ENCODE measurements at places on chromosomes 1 and 21.

GRCh38 chr1:15286452-15286851, 39.4 kb downstream of the FHAD1 start:
- DNase-seq = no peak

GRCh38 chr1:182602935-182603645, 1.1 kb downstream of the RGS16 start:
- no peak for DNase-seq

DNA sequence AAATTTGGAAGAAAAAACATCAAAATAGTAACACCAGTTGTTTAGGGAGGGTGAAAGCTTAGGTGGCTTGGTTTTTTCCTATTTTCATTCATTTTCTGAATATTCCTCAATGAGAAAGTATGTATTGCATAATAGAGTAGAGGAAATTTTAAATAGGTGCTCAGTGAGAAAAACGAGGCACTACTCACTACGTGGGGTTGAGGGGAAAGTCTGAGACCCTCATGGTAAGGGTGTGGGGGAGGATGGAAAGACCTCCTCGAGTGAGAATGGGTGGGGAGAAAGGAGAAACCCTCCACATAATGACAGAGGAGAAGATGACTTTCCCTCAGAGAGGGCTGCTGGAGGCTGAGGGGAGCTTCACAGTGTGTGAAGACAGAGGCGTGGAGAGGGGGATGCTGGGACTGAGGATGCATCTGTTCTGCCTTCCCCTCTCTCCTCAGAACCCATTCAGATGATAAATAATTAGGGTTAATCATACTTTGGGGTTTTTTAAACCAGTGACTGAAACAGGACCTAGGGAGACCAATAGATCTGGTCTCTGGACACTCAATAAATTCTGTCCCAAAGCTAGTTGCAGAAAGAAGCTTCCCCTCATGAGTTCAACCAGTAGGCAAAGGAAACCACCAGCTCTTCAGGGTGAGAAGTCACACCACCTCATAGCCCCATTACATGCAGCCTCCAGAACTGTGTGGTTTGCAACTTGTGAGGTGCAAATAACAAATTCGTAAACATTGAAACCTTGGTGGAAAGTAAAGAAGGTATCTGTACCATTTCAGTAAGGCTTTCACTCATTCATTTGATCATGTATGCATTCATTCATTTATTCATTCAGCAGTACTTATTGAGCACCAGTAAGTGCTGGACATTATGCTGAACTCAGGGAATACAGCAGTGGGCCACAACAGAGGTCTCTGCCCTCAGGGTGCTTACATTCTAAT, 17.1 kb downstream of the SLAMF7 start:
- DNase-seq = no peak

GRCh38 chr1:236016782-236017400, 48.0 kb downstream of the NID1 start:
- peak; percentile 45 for DNase-seq

- DNase-seq = no peak
These were observed 1.4 kb downstream of the ATP5PO start for GRCh38 chr21:33914188-33914587.

DNA sequence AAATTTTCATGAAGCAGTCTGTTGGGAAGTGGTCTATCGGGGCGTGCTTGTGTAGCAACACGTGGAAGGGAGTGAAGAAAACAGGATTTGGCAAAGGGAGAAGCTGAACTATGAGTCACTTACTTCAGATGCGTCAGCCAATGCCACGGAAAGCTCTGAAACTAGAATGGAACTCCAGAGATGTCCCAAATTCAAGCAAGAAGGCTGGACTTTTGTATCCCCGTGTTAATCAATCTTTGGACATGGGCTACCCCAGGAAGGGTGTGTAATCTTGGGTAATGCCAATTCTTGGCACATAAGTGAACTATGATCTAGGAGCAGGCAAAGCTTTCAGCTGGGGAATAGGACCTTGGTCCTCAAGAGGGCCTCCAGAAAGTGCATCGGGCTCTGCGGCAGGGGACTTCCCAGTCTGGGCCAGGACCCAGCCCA, 102.6 kb downstream of the ADSS2 start:
- DNase-seq = no peak

DNA sequence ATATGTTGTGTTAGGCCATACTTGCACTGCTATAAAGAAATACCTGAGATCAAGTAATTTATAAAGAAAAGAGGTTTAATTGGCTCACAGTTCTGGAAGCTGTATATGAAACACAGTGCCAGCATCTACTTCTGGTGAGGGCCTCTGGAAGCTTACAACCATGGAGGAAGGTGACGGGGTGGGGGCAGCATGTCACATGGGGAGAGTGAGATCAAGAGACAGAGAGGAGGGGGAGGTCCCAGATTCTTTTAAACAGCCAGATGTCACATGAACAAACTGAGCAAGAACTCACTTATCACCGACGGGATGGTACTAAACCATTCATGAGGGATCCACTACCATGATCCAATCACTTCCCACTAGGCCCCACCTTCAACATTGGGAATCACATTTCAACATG, 42.6 kb downstream of the TESK2 start:
- no peak for DNase-seq

DNA sequence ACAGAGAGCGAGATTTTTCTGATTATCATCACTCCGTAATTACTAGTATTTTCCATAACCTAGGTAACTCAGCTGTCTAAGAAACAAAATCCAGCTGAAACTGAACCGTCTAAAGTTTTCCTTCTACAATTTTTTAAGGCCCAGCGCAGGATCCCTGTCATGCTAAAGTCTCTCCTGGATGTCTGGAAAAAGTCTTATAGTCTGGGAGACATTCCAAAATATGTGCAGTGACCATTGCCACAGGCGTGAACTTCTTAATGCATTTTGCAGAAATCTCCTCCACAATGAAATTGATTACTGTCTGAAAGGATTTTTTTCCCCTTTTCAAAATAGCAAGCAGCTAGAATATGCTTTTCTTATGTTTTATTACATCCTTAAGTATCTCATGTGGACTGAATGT, 209.3 kb upstream of the C1orf105 start:
- DNase-seq = no peak

GRCh38 chr1:21762022-21762404, 20.9 kb downstream of the USP48 start:
- DNase-seq = no peak

- peak; percentile 10 for DNase-seq
These were observed 15.6 kb downstream of the RD3 start for GRCh38 chr1:211476200-211476849.

DNA sequence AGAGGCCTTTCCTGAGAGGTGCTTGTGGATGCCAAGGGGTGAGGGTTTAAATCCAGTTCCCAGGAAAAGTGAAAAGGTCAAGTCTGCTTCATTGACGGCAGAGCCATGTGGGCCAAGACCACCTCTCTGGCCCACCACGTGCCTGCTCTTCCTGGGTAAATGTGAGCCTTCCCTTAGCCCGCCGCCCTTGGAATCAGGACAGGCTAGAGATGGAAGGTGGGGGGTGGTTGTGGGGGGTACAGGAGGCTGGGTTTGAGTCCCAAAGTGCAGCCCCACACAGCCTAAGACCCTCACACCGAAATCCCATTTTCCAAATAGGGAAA, 104.4 kb downstream of the EPHB2 start:
- DNase-seq = no peak

DNA sequence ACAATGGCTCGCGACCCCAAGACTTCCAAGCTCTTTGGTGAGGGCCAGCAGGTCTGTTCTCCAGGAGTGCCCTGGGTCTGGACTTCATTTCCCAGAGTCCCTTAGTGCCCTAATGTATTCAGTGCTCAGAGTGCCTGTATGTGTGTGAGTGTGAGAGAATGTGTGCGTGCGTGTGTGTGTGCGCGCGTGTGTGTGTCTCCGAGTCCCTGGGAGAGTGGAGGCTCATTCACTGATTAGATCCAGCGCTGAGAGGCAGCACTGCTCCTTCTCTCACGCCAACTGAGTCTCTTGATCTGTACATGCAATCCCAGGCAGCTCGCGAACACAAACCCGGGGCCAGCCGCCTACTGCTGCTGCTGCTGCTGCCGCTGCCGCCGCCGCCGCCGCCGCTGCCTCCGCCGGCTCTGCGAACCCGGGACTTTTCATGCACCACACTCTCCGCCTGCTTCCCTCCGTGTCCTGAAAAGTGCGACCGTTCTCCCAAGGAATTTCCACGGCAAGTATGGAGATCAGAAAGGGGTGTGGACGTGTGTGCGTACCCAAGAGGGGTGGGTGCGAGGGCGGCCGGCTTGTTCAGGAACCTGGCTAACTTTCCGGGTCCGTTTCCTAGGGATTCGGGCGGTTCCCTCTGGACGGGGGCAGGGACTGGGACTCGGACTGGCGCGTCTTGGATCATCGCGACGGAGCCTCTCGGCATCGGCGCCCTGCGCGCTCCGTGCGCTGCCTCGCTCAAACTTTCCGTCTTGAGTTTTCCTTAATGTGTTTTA, at the start of gene RNF220:
RNF220 (plus strand) TSS at position 225 of the 767 bp plus-strand sequence.
- DNase-seq = peak; percentile 12

GRCh38 chr1:235809688-235810397, 56.9 kb downstream of the LYST start:
- no peak for DNase-seq

- no peak for DNase-seq
These were observed 27.1 kb downstream of the CAMK1G start for GRCh38 chr1:209610631-209610905.

GRCh38 chr1:14098294-14098913, 398.4 kb downstream of the PRDM2 start:
- no peak for DNase-seq

DNA sequence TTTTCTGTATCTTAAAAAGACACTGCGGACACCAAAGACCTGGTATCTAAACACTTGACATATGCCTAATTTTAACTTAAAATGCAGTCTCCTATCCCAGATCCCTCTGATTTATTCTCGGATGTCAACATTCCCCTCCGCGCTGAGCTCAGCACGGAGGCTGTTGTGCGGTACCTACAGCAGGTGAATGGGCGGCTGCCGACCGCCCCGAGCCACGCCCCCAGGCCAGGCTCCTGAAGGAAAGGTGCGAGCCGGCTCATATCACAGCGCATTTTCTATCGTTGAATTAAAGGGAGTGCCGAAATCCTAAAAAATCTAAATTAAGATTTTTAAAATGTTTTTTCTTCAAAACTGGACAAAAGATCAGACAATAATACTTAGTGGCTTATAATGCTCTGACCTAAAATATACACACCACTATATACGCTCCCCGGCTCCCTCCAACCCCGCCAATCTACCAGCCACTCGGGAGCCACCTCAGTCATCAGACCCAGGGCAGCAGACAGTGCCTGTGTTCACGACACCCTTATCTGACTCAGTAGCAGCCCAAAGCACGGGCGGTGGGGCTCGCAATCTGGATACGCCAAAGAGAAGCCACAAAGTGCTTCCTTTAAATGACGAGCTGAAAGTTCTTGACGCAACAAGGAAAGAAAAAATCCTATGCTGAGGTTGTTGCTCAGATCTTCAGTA, 4.1 kb downstream of the WRAP73 start:
- DNase-seq = no peak

GRCh38 chr1:53835491-53835890, 2.6 kb downstream of the NDC1 start:
- no peak for DNase-seq

DNA sequence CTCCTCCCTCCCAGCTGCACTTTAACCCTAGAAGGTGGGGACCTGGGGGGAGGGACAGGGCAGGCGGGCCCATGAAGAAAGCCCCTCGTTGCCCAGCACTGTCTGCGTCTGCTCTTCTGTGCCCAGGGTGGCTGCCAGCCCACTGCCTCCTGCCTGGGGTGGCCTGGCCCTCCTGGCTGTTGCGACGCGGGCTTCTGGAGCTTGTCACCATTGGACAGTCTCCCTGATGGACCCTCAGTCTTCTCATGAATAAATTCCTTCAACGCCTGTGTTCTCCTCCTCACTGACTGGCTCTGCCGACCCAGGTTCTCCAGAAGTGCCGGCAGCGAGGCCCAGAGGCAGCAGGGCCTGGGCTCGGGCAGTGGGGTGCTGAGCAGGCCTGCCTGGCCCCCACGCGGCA, 6.5 kb upstream of the HTR6 start:
- no peak for DNase-seq

GRCh38 chr1:192729500-192729899, 79.3 kb upstream of the RGS2 start:
- DNase-seq = no peak

GRCh38 chr1:19232524-19232846, 18.8 kb downstream of the EMC1 start:
- no peak for DNase-seq

DNA sequence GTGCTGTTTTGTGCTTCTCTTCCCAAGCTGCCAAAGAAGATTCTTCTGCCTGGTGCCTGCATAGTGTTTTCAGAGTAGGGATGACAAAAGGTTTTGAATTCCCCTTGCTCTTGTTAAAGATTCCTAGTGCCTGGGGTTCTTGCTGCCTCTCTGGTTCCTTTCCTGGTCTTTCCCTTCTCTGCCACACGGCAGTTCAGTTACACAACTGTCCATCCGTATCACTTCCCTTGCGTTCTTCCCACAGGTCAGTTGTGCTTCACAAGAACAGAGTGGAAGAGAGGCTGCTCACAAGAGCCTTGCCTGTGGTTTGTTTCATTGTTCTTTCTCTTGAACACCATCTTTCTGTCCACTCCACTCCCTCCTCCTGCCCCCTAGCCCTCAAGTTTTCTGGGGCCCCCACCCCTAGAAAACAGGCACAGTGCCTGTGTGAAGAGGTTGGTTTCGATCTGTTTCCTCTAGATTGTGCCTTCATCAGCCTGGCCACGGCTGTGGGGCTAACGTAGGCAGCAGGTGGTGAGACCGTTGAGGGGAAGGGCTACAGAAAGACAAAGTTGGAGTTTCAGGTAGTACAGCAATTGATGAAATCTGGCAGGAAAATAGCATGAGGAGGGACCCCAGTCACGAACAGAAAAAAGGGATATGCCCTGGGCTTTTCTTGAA, 5.8 kb downstream of the VASH2 start:
- no peak for DNase-seq

GRCh38 chr1:12375133-12375829, 145.5 kb downstream of the VPS13D start:
- DNase-seq = no peak

GRCh38 chr1:7703321-7704213, 67.5 kb upstream of the VAMP3 start:
- no peak for DNase-seq

DNA sequence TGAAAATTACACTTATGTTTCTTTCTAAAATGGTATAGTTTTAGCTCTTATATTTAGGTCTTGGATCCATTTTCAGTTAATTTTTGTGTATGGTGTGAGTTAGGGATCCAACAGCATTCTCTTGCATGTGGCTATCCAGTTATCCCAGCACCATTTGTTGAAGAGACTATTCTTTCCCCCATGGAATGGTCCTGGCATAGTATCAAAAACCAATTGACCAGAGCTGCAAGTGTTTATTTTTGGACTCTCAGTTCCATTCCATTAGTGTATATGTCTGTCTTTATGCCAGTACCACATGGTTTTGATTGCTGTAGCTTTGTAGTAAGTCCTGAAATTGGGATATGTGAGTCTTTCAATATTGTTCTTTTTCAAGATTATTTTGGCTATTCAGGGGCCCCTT, 14.3 kb downstream of the TTLL10 start:
- DNase-seq = no peak

- no peak for DNase-seq
These were observed 3.5 kb upstream of the KRTAP27-1 start for GRCh38 chr21:30340714-30341573.
